Naive thymus-derived CD8-positive, alpha-beta T cell (primary cell): ENCODE measurements at places on chromosomes 11 and 22. TPM values are rescaled to one million over a fixed set of nuclear protein-coding genes. Genes with fewer than 3 reads are reported as not detected.

- H3K27me3 ChIP-seq, result no peaks in the 10 kb centered on the region
- H3K36me3 ChIP-seq, result no peaks in the 10 kb centered on the region
- no peak for DNase-seq
- H3K27ac ChIP-seq, result no peak overlapping the region
These were observed 56.4 kb downstream of the PARVA start for GRCh38 chr11:12433571-12434324.

DNA sequence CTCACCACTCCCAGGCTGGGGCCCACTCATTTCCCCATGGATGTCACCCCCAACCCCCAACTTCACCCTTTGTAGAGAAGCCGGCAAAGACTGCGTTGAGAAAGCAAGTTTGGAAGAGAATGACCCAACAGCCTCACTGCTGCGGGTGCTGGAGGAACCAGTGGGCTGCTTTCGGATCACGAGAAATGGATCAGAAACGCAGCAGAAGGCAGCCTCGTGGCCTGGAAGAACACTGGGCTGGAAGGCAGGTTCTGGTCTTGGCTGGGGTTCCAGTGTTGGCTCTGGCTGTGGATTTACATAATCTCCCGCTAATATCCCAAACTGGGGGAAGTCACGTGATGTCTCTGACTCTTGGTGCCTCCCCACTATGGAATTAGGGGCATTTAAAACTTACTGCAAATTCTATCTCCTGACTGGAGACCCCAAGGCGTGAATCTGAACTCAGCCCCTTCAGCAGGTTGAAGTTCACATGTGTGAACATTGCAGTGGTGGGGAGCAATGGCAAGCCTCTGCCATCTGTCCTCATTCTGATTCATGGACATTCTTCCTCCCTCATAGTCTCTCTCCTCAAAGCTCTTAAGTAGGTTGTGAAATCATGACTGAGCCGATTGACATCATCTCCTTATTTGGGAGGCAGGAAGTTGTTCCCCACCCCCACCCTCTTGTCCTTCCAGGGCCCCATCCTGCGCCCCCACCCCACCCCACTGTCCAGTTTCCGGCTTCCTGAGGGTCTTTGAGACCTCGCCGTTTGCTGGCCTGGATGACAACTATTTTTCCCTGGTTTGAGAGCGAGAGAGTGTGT is 37.0 kb upstream of the TIMP3 start:
- H3K4me3 ChIP-seq, result no peak overlapping the region
- no peaks in the 10 kb centered on the region for H3K36me3 ChIP-seq
- H3K27ac ChIP-seq, result no peak overlapping the region
- DNase-seq, result no peak
- H3K4me1 ChIP-seq, result no peaks in the 10 kb centered on the region

DNA sequence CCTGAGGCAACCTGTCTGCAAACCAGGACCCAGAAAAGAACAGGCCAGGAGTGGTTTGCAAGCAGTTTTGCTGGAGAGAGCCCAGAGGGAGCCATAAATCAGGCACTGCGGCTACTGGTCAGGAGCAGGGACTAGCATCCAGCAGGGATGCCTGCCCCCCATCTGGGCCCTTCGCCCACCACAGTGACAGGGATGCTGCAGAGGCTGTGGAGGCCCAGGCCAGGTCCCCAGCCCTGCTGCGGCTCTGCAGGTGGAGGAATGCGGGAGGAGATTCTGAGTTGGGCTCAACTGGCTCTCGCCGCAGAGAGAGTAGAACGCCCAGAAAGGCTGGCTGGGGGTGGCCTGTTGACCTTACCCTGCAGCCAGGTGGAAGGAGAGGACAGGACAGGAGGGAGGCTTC is 16.4 kb upstream of the NEFH start:
- no peak overlapping the region for H3K27ac ChIP-seq
- H3K4me1 ChIP-seq, result no peaks in the 10 kb centered on the region
- H3K36me3 ChIP-seq, result no peaks in the 10 kb centered on the region
- H3K27me3 ChIP-seq, result no peaks in the 10 kb centered on the region
- no peak overlapping the region for H3K4me3 ChIP-seq
- DNase-seq, result no peak

The TMEM191C gene
- total RNA-seq, result 5.6 TPM

The MMP8 gene
- not detected for total RNA-seq
